Mesothelial cell of epicardium (in vitro differentiated cells): ENCODE measurements at places on chromosomes 3 and 15.

- DNase-seq = peak; percentile 71
These were observed 692 bp downstream of the STT3B start for GRCh38 chr3:31533169-31534064.

DNA sequence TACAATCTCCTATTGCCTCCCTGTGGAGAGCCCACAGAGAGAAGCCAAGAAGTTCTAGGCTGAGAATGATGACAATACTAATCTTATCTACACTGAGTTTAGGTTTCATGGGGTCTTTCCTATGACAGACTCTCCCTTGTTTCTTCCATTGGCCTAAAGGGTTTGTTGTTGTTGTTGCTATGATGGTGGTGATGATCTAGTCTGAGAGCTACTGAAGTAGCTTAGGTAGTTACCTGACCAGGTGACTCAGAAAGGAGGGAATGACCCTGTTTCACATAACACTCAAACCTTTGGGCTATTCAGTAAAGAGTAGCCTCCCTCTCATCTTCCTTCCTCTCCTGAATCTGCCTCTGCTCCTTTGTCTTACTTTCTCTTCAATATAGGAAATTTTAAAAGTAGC, 170.2 kb downstream of the GMNC start:
- no peak for DNase-seq

- DNase-seq = no peak
These were observed 46.4 kb downstream of the GATM start for GRCh38 chr15:45331972-45332371.

DNA sequence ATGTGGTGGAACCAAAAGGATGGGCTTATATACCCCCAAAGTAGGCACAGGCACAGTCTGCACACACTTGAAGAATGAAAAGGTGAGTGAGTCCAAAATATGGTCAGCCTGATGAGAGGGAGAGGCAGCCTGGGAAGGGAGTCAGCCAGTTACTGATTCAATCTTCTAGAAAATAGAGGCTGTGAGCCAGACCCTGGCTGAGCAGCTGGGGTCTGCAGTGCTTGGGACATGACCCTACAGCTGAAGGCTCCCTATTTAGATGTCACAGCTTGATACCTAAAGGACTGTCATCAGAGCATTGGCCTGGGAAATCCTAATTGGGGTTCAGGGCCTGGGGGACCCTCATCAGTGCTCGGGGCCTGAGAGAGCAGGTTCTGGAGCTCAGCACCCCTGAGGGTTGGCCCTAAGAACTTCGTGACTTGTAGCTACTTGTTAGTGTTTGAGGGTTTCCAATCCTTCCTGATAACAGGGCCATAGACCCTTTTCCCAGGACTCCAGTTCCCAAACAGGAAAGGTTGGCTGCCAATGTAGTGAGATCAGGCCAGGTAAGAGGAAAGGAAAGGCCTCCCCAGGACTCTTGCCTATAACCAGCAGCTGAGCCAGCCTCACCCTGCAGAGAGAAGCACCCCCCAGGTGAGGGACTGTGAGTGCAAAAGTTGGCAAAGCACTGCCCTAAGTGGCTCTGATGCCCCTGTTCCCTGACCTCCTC, 54.7 kb upstream of the SLCO2A1 start:
- no peak for DNase-seq

- DNase-seq = no peak
These were observed 61.7 kb downstream of the FMN1 start for GRCh38 chr15:33132722-33133345.

DNA sequence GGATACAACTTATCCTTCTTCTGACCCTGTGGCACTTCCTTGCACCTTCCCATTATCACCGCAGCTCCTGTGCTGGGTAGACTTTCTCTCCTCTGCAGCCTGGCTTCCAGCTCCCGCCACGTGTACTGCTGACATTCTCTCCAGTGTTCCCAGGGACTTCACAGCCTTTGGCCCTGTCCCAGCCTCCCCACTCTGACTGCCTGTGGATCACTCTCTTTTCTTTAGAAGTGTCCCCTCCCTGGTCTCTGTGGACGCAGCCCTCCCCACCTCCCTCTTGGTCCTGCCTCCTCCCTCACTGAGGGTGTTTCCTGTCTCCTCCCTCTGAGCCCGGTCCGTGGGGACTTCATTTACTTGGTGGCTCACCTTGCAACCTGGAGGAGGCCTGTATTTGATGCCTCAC, 17.4 kb downstream of the PDIA5 start:
- DNase-seq = no peak

GRCh38 chr3:127959873-127960272, 44.8 kb downstream of the KBTBD12 start:
- DNase-seq = peak; percentile 50

GRCh38 chr15:78067328-78068228, 9.9 kb downstream of the TBC1D2B start:
- DNase-seq = no peak

DNA sequence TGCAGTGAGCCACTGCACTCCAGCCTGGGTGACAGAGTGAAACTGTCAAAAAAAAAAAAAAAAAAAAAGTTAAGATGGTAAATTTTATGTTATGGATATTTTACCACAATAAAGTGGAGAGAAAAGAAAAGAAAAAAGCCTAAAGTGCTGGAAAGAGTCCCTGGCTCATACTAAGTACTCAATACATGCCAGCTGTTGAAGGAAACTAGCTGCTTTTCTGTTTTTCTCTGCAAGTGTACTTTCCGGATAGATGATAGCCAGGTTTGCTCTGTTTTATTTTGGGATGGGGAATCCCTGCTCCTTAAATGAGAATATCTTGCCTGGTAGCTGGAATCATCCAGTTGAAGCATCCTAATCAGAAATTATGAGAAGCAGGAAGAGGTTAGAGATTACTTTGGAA, 10.9 kb downstream of the EID1 start:
- DNase-seq = no peak

GRCh38 chr3:42658091-42658770, 4.7 kb downstream of the ZBTB47 start:
- no peak for DNase-seq

DNA sequence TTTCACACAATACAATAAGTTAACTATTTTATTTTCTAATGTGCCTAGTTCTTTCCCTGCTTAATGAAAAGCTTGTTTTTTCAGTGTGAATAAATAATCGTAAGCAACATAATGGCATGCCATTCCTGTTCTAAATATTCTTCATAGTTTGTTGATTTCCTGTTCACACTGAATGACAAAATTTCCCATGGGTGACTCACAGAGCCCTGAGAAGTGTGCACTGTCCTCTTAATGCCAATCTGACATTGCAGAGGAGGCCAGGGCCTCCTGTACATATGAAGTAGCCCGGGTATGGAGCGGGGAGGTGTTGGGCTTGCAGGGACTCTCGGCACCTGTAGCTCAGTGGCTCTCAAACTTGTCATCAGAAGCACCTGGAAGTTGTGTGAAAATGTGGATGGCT, 24.3 kb downstream of the CCR3 start:
- no peak for DNase-seq

DNA sequence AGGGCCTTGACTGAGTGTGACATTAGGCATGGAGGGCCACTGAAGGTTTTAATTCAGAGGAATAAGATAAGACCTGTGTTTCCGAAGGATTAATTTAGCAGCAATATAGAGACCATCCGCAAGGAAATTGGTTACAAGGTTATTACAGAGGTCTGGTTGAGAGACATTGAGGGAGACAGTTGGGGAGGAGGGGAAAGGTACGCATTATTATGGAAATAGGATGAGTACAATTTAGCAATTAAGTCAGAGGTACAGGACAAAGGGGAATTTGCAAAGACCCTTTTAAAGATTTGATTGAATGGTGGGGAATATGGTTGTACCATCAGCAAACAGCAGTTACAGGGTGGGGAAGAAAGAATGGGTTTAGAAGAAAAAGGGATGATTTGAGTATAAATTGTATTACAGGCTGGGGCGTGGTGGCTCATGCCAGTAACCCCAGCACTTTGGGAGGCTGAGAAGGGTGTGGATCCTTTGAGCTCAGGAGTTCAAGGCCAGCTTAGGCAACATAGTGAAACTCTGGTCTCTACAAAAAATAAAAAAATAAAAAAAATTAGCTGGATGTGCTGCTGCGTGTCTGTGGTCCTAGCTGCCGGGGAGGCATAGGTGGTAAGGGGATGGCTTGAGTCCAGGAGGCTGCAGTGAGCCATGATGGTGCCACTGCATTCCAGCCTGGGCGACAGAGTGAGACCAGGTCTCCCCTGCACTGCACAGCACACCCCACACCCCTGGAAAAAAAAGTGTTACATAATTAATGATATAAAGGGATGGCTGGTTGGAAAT, 11.3 kb downstream of the ARL8B start:
- DNase-seq = no peak

GRCh38 chr3:22353126-22353525, 602.1 kb upstream of the ZNF385D start:
- no peak for DNase-seq

DNA sequence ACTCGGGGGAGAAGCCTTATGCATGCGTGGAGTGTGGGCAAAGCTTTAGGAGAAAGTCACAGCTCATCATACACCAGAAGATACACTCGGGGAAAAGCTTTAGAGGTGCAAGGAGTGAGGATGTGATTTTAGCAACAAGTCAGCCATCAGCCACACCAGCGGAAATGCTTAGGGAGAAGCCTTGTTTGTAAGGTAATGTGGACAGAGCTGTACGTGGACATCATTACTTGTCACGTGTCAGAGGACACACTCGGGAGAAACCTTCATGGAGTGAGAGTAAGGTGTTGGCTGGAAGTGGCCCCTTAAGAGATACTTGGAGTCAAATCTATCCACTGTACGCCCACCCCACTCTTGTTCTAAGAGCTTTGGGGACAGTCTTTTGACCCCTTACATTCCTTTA, 28.7 kb downstream of the ZNF589 start:
- DNase-seq = no peak

GRCh38 chr3:46632792-46633191, 20.5 kb downstream of the FAM240A start:
- no peak for DNase-seq

- DNase-seq = no peak
These were observed 201.4 kb upstream of the ARHGEF26 start for GRCh38 chr3:153919773-153920172.

GRCh38 chr15:93479715-93480114, 390.7 kb upstream of the RGMA start:
- no peak for DNase-seq

DNA sequence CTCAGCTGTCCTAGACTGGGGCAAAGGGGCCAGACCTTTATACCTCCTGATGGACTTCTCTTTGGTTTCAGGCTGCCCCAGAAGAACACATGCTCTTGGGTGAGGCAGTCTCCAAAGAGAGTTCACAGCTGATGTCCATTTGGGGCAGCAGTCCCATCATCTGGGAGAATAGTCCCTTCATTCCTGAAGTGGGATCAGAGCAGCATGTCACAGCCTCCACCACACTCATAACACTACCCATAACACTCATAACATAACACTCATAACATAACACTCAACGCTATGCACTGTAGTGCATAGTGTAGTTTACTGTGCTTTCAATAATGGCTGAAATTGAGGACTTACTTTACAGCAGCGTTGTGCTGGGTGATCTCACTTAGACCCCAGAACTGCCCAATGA, 36.7 kb upstream of the PLCL2 start:
- DNase-seq = no peak

DNA sequence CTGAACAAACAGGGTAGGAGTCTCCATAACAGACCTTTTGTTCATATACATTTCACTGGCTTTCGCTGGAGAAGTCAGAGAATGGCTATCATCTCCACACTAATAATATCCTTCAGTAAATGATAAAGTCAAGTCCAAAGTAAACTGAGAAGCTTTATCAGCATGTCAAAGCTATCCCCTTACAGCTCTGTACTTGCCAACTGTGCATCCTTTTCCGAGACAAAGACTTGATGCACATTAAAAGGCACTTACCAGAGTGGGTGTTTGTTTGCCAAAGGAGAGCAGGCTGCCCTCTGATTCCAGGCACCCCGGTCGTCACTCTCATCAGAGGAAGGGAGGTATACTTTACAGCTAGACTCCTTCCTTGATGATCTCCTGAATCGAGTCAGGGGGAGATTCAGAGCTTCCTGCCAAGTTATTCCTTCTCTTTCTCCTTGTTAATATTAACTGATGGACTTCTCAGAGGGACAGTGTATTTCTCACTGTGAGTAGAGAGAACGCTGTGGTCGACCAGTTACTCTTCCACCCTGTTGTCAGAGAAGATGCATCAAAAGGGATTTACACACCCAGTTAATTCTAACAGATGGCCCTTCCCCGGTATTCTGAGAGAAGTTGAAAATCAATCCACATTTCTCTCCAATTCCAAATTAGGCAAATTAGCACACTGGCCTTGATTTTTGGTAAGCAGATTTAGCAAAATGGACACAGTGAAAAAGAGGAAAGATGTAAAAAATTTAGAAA, 504.7 kb upstream of the NR2F2 start:
- no peak for DNase-seq

DNA sequence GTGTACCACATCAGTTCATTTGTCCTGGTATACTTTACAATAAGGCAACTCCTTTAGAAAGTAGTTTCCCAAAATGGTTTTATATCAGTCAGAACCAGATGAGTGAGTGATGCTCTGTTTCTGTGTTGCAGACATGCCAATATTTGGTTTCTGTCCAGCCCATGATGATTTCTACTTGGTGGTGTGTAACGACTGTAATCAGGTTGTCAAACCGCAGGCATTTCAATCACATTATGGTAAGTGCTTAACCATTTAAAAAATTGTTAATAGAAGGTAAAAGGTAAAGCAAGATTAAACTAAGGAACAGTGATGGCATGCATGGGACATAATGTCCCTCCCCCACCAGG, 40.0 kb upstream of the SCAANT1 start:
- no peak for DNase-seq

DNA sequence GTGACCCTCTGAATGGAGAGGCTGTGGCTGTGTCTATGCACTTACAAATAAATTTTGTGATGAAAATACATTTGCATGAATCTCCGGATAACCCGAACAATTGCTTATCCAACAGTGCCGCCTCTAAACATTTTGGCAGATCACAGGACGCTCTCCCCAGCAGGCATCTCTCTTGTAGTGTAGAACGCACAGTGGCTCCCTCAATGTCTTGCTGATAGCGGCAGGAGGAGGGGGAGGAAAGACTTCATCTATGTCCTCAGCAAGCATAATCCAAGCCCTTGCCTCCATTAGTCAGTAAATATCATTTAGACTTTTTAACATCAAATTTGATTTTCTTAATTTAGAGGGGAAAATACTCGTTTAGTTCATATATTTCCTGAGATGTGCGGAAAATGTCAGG, 318.1 kb upstream of the IGF1R start:
- DNase-seq = no peak

- DNase-seq = no peak
These were observed 138.8 kb downstream of the SNRPN start for GRCh38 chr15:25093455-25094029.

- DNase-seq = no peak
These were observed 36.9 kb downstream of the ITPR1 start for GRCh38 chr3:4529876-4530588.

DNA sequence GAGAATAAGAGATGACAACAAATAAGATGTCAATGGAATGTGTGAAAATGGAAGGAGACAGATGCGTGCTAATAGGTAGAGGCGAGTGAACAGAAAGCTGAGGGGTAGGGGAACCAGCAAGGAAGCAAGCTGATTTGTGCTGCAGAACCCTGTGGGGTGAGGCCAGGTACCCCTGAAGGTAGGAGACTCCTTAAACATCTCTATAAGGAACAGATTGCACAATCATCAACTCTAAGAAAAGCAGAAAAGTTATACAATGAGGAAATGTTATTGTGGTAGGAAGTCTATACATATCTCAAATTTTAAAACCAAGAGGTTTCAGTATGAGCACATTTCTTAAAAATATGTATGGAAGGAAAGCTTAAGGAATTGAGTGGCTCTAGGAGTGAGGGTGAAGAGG, 315.0 kb upstream of the TPM1 start:
- no peak for DNase-seq
